Amniotic stem cell (primary cell): ENCODE measurements at places on chromosomes 12 and 14.

DNA sequence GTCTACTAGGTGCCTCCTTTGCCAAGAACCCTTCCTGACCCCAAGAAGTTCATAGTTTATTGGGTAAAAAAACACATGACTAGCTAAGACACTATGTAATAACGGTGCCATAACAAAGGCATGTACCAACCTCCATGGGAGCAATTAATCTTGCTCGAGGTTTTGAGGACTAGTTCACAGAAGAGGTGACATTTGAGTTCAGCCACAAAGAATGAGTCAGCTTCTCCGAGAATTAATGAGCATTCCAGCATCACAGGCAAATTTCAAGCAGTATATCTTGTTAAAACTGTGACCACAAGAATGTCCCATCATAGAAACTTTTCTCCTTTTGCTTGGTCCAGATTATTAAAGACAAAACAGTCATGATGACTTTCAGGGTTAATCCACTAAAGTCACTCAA lies 113.0 kb upstream of the RAP1B start:
- no peak for DNase-seq

DNA sequence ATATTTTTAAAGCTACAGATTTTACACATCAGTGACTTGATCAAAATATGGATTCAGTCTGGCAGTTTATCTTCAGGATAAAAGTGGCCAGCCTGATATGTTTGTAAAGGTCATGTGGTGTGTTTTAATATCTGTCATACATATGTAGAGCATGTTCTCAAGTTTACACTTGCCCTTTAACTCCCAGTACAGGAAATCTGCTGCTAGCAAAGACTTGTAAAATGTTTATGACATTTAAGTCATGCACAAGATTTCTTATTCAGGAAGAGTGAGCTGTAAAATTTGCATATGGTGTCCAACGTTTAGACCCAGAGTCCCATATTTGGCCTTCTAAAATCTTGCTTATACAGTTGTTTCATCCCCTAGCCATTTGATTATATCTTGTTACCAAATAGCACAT lies 197.5 kb upstream of the FLRT2 start:
- DNase-seq = no peak

DNA sequence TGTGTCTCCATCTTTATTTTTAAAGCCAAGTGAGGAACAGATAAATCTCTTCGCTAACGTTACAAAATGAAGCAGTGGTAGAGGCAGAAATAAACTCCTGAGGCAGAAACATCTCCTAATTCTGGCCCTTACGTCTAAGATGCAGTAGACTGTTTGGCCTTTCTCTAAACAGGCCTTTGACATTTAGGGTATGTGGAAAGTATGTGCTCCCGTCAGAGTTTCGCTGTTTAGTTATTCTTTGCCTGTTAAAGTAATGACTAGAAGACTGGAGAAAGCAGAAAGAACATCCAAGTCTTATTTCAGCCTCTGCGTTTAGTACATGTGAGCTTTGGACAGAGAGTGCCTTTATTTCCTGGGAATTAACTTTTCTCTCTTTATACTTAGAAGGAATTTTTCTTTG lies 216.6 kb downstream of the RAD51B start:
- no peak for DNase-seq

GRCh38 chr12:56431850-56432249 lies 17.4 kb downstream of the TIMELESS start:
- no peak for DNase-seq

DNA sequence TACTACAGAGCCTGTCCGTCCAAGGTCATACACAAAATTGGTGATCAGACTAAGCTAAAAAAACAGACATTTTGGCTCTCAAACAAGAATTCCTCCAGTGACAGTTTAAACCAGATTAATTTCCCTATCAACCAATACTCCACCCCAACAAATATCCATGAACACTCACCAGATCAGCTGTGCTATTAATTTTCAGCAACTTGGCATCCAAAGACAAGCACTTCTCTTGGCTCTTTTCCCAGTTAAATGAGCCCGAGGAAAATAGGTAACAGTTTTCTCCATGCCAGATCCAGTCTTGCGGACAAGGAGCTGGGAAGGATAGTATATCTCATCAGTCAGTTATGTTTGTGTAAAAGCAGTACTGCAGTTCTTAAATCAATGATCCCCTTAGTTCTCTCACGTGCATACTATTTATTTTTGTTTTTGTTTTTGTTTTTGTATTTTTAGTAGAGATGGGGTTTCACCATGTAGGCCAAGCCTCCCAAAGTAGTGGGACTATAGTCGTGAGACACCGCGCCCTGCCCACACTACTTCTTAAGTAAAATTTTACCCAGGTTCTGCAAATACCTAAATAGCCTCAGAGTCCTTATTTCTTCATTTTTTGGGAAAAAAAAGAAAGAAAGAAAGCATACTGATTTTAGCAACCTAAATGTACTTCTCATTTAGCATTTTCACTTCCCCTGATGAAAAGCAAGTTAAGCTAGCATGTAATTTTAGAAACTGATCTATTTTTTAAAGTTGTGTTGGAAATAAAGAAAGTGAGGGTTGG lies 11.1 kb downstream of the OLR1 start:
- DNase-seq = no peak

- peak; percentile 24 for DNase-seq
These were observed 4.7 kb upstream of the NCKAP5L start for GRCh38 chr12:49832836-49833421.

- no peak for DNase-seq
These were observed 1.4 kb downstream of the ASIC1 start for GRCh38 chr12:50058743-50059312.

DNA sequence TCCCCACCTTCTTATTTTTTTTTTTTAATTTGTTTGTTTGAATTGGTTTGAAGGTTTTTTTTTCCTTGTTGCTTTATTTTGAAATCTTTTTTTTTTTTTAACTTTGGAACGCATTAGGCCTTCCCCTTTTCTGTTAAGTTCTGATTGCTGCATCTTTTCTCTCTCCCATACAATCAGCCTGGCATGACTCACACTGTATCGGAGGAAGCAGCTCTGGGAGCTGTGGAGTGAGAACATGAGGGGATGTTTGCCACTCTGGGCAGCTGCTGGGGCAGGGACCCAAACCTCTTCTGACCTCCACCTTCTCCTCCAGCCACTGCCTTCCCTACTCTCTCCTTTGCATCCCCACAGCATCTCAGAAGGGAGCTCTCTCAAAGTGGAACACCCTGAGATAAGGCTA lies 160.3 kb upstream of the FKBP4 start:
- no peak for DNase-seq

GRCh38 chr14:67620217-67620785 lies 581 bp downstream of the ARG2 start:
- no peak for DNase-seq

GRCh38 chr14:61258985-61259384 lies 22.2 kb downstream of the TMEM30B start:
- DNase-seq = no peak

DNA sequence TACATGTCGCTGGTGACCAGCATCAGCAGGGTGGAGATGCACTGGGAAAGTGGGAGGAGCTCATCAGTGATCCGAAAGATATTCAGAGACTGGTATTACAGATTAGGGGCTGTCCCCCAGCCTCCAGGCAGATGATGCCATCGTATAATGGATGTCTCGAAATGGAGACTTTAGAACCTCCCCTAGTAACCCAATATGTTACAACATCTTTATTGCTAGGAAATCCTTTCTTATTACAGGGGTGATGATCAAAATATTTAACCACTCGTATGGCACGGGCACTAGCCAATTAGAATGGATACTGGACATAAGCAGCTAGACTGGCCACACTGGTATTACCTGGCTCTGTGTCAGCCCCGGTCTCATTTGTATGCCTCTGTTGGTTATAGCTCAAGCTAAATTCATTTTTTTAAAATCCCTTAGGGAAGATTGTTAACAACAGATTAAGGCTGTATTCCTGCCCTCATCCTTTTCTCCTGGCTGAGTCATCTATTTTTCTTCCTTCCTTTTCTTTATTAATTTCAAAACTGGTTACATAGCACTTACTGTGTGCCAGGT lies 10.8 kb upstream of the CEBPE start:
- DNase-seq = no peak

DNA sequence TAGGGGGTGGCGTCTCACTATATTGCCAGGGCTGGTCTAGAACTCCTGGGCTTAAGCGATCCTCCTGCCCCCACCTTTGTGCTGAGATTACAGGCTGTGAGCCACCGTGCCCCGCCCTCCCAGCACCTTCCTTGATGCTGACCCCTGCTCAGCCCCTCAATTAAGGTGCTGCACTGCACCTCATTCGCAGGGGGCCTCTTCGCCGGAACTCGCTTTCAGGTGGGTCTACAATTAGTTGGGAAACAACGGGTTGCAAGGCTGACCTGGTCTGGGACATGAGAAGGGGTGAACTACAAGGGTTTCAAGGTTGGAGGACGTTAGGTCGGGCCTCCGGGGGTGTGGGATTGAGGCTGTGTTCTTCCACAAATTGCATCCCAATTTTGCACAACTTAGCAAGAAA lies 1.2 kb upstream of the NOP2 start:
- no peak for DNase-seq

DNA sequence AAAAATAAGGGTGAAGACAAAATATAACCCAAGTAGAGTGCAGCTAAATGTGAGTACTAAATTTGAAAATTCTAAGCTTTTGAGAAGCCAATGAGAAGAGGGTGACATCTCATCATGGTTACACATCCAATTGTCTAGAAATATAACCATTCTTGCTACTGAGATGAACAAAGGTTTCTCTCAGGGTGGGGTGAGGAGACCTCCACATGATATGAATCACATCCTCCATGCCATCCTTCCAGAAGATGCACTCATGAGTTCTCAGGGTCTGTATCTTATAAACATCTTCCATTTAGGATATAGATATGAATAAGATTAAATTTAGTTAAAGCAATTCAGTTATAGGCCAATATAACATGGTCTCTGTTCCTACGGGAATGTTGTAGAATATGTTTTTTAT lies 38.9 kb upstream of the E2F7 start:
- no peak for DNase-seq

- DNase-seq = no peak
These were observed 9.2 kb upstream of the MMP17 start for GRCh38 chr12:131818821-131819585.

- peak; percentile 79 for DNase-seq
These were observed 40.9 kb upstream of the CAPRIN2 start for GRCh38 chr12:30795410-30796312.

DNA sequence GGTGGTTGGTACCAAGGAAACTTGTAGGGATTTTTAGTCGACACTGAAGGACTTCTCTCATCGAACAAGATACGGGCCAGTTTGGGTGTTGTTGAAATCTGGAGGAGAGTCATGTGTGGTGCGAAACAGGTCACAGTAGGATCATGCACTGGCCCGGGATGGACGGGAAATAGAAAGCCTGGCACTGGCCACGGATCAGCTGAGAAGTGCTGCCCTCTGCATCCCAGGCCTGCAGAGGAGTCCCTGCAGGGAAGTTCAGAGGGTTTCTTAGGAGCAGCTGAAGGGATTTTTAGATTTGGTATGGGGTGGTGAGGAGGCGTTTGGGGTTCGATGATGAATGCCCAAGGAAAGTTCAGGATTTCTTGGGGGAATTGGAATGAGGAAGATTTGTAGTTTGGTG lies 63.1 kb downstream of the TSPAN9 start:
- no peak for DNase-seq

DNA sequence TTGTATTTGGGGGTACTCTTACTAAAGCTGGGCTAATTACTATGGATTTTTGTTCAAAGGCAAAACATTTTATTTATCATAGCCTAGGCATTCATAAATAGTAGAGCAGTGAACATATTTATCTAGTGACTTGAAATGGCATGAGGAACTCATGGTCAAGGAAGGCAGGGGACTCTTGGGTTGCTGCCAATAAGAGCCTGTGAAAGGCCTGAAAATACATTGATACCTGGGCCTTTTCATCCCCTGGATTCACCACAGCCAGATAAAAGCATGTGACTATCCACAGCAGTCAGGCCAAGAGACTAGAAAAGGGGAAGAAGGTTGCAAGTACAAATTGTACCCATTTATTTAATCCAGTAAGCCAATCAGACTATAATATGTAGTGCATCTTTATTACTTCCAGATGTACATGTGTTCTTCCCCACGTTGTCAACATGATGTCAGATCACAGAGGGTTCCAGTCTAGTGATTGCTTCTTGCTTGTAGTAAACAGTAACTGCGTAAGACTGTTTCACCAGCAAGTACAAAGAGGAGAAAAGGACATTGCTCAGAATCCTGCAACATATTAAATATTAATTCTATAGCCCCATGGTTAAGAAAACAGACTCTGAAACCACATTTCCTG lies 409.7 kb downstream of the NOVA1 start:
- DNase-seq = no peak

DNA sequence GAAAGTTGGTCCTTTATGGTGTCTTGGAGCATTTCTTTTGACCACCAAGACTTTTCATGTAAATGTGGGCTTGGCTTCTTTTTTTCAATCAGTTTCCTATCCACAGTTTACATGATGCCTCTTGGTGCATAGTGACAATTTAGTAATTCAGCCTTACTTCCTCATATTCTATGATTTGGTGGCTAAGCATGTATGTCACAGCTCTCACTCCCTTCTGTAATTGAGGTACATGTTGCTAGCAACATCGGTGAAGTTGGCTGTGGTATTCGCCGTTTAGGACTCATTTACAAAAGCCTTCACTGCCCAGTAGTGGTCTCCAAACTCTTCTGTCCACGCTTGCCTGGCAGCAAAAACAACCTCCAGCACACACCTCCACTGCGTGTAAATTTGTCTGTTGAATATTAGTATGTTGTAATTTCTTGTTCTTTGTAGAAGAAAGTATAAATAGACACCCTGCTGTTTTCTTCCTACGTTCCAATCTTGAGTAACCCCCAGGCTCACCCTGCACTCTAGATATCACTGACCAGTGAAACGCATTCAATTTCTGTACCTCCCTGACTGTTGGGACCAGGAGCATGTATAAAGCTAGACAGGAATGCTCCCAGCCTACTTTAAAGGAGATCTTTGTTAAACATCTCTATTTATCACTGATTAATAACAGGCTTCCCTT lies 90.4 kb downstream of the PPP2R5C start:
- no peak for DNase-seq

DNA sequence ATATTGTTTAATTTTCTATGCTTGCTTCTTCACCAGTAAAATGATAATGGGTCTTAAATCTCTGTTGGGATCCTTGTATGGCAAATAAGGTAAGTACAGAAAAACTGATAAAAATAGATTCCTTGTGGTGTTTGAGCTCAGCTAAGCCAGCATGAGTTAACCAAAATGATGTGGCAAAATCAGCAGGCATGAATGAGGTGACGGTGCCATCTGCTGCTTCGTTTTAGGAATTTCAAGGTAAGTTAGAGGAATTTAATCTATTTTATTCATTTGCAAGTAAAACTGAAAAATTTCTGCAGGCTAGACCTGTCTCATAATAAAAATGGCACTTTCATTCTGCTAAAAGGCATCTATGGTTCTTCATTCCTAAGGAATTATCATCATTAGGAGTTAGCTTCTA lies 10.0 kb upstream of the CLEC7A start:
- DNase-seq = no peak
